ENCODE measurements at places on chromosomes 3 and 15.
A peak's percentile ranks its signal among the peaks of the same experiment; 100 is the strongest.

- DNase-seq: no peak
Measured at GRCh38 chr3:104878395-104878794, 488.3 kb upstream of the ALCAM start.

- DNase-seq: no peak
Measured at GRCh38 chr15:83092309-83092976, 15.0 kb upstream of the TM6SF1 start.

DNA sequence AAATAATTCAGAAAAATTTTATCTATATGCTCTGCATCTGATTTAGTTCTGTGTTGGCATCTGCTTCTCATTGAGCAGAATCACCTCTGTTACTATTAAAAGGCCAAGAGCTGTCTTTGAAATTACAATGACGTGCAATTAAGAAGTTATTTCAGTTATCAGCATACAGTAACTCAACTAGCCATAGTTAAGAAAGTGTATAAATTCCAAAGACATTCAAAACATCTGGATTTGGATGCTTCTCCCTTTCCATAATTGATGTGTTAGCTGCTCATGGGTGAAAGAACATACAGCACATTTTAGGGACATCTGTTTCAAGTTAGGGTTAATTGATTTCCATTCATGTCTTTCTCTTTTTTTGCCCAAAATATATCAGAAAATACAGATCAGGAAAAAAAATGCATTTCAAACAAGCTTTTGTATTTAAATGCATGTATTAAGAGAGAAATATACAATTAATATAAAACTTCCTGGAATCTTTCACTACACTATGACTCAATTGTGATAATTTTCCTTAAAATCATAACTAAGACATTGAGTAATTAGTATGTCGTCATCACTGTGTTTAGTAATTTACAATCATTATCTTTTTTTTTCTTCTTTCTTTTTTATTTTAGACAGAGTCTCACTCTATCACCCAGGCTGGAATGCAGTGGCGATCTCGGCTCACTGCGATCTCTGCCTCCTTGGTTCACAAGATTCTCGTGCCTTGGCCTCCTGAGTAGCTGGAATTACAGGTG, 82.7 kb upstream of the MBNL1 start:
- no peak for DNase-seq

- no peak for DNase-seq
Measured at GRCh38 chr3:86104154-86104553, 886.8 kb downstream of the VGLL3 start.

DNA sequence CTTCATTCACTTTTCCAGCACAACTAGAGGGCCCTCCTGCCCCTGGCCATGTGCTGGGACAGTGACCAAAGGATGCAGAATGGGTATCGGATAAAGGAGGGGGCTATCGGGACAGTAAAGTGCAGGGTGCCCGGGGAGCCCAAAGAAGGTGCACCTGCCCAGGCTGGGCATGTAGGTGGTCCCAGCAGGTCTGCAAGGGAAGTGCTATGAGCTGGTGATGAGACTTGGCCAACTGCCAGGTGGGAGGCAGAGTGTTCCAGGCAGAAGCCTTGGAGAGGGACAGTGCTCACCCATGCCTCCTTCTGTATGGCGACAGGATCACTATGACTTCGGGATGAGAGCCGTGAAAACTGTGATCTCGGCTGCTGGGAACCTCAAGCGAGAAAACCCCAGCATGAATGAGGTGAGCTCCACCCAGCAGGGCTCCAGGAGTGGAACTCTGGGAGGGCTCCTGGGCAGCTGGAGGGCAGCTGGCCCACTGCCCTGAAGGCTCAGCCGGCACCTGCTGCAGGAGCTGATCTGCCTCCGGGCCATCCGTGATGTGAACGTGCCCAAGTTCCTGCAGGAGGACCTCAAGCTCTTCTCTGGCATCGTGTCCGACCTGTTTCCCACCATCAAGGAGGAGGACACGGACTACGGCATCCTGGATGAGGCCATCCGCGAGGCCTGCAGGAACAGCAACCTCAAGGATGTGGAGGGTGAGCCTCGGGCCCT, 48.4 kb downstream of the DNAH1 start:
- peak; percentile 69 for DNase-seq

- DNase-seq: no peak
Measured at GRCh38 chr15:101447168-101447533, 42.4 kb downstream of the PCSK6 start.

DNA sequence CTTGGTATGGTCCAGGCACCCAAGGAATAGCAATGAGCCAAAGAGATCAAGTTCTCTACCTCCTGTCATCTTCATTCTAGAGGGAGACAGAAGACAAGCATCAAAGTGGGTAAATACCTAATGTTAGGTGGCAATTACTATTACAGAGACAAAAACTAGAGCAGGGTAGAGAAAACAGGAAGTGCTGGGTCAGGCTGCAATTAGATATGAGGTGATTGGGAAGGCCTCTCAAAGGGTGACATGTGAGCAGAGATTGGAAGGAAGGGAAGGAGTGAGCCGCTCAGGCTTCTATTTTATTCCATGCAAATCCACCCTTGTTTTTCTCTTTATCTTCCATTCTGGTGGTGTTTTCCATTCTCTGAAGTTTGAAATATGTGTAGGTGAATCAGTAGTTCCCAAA, 37.4 kb downstream of the EBLN2 start:
- DNase-seq: no peak

DNA sequence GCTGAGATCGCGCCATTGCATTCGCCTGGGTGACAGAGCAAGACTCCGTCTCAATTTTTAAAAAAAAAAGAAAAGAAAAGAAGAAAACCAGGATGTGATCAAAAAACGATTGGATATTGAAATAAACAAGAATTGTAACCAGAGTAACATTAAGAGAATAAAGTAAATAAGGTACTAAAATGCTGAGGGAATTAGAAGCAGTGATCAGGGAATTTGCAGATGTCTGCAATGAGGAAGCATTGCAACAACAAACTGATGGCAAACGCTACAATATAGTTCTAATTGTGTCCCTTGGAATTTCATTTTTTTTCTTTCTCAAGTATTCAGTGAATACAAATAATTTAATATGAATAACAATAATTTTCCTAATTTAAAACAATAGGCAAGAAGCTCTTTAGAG, 1077.5 kb downstream of the TBL1XR1 start:
- peak; percentile 74 for DNase-seq

DNA sequence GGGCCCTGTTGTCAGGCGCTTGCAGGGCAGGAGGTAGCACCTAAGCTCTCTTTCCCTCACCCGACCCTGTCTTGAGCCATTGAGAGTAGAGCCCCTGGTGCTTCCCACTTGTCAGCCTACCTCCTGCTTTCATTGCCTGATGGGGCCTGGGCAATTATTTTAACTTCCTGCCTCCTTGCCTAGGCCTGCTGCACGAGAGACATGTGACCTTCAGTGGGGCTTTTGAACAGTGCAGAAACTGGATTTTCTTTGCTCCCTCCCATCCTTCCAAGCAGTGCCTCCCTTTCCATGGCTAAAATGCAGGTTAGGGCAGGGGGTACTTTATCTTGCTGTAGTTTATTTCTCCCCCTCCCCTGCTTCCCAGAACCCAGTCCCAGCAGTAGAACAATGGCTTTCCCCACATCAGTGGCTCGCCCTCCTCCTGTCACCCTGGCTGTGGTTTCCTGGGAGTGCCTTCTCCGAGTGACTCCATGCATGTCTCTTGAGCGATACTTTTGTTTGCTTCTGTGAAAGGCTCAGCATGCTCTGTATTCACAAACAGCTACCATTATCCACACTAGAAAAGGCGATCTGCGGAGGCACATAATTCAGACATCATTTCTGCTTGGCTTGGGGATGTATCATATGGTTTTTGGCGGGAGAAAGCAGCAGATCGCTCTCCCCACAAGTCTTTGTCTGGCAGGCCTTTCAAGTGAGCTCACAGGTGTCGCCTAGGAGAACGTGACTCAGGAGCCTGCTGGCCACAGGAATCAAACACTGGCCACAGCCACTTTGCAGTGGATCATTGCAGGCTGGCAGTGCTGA, 24.1 kb downstream of the PDIA5 start:
- DNase-seq: peak; percentile 95

GRCh38 chr3:66464512-66464894, 36.3 kb downstream of the LRIG1 start:
- DNase-seq: no peak

DNA sequence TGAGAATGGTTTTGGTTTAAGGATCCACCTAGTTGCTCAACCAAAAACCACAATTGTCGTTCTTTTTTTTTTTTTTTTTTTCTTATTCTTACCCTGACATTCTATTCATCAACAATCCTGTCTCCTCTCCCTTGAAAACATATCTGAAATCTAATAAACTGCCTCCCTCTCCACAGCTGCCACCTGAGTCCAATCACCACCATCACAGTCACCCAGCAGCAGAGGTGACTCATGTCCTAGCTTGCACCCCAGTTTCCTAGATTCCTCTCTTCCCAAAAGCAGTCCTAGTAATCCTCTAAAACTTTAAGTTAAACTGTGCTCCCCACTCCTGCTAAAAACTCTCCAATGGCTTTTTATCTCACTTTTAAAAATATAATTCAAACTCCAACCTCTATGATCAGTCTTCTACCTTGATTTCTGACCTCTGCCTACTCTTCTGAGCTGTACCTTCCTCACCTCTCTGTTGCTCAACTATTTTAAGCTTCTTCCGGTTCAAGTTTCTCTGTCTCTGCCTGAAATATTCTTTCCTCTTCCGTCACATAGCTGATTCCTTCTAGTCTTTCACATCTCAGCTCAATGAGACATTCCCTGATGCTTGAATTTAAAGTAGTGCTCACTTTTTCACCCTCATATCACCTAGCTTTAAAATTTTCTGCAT, 33.7 kb upstream of the RBMS3 start:
- no peak for DNase-seq

Data from NCI-H146 (cell line).